Urinary bladder (tissue), 4 donors: ENCODE measurements at places on chromosomes 11 and 22. TPM values are rescaled to one million over a fixed set of nuclear protein-coding genes. Genes with fewer than 3 reads are reported as not detected.

SLC17A6 gene
- total RNA-seq: 0.11 TPM

OR52I1 gene
- not detected for total RNA-seq

SLC5A1 gene
- 0.05 TPM for total RNA-seq

OR52N2 gene
- total RNA-seq: not detected

DNA sequence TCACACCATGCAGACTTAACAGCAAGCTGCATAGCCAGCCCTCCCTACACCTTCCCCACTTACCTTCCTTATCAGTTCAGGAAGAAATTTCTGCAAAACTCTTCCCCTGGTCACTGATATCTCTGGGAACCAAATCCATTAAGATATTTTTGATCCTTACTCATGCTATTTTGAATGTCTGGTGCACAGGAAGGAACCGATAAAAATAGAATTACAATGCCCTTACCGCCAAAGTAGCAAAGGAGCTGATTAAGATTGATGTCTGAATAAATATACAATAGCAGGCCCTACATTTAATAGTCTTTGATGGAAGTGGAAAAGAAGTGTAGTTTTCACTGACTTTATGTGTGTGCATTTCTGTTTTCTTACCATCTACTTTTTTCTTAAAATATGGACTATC is 117.3 kb downstream of the MPPED2 start:
- no peak for DNase-seq

- no peak for DNase-seq
These were observed 30.6 kb downstream of the SC5D start for GRCh38 chr11:121323046-121323607.

DNA sequence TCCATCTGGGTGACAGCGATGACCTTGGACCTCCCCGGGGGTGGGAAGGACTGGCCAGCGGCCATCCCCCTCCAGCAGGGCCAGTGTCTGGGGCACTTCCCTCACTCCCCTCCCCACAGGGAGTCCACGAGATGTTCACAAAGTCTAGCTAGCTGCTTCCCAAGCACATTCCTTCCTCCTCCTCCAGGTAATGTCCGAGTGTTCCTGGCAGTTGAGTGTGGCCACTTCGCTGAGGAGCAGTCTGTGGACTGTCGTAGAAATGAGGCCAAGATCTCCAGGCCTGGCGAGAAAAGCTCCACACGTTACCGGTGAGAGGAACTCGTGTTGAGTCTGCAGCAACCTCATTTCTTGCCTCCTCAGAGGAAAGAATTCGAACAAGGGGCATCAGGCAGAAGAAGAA is 425.5 kb downstream of the BRD1 start:
- no peak for DNase-seq

DNA sequence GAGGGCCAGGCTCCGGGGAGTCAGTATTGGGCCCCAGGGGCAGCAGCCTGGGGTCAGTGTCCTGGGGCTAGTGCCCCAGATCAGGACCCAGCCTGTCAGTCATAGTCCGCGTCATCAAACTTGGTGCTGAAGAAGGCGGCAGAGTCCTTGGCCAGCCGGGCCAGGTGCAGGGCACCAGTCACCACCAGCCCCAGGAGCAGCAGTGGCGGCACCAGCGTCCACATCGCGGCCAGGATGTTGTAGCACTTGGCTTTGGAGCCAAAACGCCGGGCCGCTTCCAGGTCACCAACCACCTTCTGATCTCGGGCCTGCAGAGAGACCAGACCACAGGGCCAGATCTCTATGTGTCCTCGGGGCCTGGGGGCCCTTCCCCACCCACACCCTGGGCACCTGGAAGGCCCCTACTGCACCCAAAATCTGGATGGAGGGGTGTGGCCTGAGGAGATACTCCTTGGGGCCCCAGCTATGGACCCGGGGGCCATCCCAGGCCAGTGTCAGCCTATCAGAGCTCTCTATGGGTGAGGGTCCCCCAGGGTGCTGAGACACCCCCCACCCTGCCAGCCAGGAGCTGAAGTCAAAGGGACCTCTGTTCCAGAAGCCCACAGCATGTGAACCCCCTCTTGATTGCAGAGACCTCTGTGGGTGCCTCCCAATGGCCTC is 790 bp downstream of the IFITM5 start:
- DNase-seq: no peak
